Activated T-cell treated with anti-CD3 and anti-CD28 coated beads, Interleukin-2, amount 50 U/mL, for 4 hours (primary cell): ENCODE measurements at places on chromosomes 16 and 17.

- DNase-seq = no peak
These were observed 418.7 kb downstream of the GRIN2A start for GRCh38 chr16:9763505-9763904.

GRCh38 chr17:3923466-3924190 is 7.4 kb upstream of the P2RX1 start:
- no peak for DNase-seq

GRCh38 chr16:2700786-2701185 is 18.5 kb downstream of the KCTD5 start:
- DNase-seq = no peak

DNA sequence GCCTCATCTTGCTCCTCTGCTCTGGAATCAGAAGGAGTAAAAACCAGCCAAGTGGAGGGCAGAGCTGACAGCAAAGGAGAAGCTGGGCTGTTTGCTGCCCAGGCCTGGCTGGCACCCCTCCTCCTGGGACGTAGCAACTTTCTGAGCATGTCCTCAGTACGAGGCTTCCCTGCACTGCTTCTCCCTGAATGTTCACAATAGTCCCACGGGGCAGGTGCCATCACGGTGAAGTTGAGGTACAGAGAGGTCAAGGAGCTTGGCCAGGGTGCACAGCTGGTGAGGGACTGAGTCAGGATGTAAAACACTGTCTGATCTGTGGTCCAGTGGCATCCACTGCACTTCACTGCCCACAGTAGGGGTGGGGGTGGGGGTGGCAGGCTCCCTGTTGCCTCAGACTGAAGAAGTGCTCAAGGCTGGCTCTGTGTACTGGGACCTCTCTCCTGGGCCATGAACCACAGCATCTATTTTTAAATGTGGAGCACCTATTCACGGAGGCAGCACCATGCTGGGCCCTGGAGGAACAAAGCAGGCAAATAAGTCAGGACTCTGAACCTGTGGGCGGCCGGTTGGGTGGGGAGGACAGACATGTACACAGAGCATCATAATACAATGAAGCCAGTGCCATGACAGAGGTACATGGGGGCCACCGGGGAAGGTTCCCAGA is 369.5 kb downstream of the SEC14L1 start:
- no peak for DNase-seq

GRCh38 chr17:57972151-57972550 is 15.9 kb downstream of the VEZF1 start:
- DNase-seq = no peak

DNA sequence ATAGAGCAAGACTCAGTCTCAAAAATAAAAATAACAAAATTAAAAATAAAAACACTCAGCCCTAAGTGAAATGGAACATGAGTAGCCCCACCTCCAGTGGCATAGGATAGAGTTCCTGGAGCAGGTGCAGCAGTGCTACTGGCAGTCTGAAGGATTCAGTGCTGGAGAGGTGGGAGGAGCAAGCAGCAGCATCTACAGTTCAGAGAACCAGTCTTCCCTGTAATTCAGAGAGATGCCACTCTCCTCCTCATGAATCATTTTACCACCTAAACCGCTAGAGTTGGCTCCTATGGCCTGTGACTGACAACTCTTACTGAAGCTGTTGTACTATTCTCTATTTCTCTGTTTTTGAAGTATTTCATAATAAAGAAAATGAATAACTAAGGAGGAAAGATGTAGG is 56.0 kb upstream of the SMURF2 start:
- DNase-seq = no peak
